ENCODE measurements at places on chromosomes 16 and 17.

DNA sequence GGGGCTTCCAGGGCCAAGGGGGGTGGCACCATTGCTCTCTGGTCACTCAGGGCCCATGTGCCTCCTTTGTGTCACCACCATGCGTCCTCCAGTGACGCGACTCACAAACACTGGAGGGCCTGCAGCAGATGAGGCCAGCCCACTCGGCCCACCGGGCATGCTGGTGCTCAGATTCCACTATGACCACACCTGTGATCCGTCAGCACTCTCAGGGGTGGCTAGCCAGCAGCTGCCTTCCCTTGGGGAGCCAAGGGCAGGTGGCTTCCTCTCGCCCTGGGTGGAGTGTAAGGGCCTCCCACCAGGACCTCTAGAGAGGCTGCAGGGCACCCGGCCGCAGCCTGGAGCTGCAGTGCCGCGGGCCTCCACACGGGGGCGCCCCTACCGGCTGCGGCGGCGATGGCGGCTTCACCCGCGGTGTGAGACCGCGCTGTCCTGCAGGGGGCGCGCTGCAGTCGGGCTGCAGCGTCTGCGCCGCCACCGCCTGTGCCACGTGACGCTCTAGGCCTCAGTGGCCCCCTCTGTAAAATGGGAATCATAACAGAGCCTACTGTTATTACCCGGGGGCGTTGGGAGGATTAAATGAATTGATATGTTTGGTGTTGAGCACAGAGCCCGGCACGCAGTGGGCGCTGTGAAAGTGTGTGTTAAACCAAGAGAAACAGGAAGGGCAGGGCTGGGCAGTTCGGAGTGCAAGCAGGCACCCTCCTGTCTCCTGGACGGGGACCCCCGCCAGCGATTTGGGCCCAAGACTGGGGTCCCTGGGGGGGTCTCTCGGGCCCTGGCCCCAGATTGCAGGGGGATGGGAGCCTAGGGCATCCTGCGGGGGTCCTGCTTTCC is 192.4 kb upstream of the GSE1 start:
- DNase-seq, result no peak

GRCh38 chr16:22948603-22949368 is 134.8 kb downstream of the HS3ST2 start:
- DNase-seq, result peak; percentile 58

DNA sequence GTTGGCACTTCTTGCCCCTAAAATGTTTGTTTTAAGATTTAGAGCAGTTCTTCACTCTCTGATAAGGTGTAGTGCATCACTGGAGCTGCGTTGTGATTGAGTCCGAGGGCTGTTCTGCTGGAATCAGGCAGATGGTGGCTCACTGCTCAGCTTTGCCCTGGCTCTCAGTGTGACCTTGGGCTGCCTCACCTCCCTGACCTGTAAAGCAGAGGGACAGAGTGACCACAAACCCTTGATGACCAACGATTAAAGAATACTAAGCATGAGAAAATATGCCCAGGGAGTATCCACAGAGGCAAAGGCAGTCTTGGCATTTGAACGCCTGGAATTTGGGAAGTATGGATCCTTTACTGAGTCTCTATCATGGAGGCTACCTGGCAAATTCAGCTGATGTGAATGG is 18.1 kb downstream of the CMIP start:
- no peak for DNase-seq

DNA sequence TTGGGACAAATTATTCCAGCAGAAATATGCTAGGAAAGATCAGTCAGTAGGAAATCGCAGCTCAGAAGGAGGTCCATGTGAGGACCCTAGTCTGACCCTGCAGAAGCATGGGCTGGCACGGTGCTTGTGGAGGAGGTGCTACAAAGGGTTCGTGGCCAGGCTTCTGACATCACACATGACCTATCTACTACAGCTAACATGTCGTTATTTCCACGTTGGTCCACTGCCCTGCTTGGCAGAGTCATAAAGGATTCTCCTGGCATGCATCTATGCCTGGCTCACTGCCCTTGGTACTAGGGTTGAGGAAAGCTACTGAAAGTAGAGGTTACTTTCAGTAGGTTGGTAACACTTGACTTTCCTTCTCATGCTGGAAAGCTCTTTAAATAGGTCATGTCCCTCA is 118.1 kb upstream of the SHISA6 start:
- DNase-seq, result no peak

- no peak for DNase-seq
Measured at GRCh38 chr17:51636291-51636690, 375.9 kb downstream of the UTP18 start.

DNA sequence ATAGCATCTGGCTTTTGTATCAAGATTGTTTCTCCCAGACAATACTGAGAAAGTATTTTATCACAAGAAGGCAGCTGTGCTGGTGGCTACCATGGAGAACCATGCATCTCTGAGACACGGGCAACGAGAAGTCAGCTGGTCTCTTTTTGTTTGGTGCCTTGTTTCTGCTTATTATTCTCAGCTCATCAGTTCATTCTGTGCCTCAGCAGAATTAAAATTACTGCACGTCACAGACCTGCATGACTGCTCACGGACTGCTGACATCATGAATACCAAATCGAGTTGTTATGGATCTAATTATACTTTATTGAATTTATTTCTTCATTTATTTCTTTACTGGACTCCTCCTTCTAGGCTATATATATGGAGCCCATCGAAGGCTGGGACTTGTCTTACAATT is 19.0 kb upstream of the PMP22 start:
- DNase-seq, result no peak

DNA sequence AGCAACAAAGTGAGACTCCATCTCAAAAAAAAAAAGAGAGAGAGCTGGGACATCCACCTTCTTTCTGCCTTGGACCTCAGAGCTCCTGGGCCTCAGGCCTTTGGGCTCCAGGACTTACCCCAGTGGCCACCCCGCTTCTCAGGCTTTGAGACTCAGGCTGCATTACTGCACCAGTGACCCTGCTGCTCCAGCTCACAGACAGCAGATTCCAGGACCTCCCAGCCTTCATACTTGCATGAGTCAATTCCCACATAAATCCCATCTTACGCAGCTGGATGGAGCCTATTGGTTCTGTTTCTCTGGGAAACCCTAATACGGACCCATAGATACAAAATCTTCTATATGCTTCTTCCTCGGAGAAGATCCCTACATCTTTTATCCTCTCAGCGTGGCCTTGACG is 2.1 kb upstream of the CEP295NL start:
- DNase-seq, result no peak

- DNase-seq, result peak; percentile 21
Measured at GRCh38 chr16:56269811-56270684, 78.8 kb downstream of the GNAO1 start.

DNA sequence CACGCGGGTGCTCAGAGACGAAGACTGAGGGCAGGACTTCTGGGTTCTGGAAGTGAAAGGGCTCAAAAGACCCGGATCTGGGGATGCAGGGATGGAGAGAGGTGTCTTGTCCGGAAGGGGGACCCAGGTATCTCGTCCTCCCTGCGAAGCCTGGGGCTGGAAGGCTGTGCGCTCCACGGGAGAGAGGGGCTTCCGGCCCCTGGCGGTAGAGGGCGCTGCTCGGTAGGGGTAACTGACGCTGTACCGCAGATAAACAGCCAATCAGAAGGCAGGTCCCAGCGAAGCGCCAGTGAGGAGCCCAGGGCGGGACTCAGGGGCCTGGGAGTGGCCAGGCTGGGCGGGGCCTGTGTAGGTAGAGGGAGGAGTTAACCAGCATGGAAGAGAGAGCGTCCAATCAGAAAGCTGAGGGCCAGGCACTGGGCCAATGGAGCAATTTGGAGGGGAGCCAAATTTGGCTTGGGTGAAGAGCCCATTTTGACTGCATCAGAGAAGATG is 804 bp downstream of the TGFB1I1 start:
- DNase-seq, result no peak

DNA sequence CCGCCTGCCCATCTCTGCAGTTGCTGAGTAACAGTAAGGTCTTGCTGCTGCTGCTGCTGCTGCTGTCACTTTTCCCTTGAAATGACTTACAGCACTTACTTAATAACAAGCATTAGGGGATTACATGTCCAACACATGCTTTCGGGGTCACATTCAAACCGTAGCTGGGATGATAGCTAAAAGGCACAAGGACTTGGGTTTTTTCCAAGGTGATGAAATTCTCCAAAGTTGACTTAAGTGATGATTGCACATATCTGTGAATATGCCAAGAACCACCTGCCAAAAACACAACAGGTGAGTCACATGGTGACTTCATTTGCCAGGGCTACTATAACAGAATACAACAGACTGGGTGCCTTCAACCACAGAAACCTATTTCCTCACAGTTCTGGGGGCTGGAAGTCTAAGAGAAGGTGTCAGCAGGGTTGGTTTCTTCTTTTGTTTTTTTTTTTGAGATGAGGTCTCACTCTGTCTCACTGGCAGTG is 121.9 kb upstream of the TNRC6C start:
- no peak for DNase-seq

GRCh38 chr17:50270435-50271362 is 3.6 kb upstream of the TMEM92 start:
- DNase-seq, result no peak

GRCh38 chr17:42748202-42748907 is 3.5 kb upstream of the EZH1 start:
- no peak for DNase-seq

GRCh38 chr17:83002118-83002805 is 77.1 kb upstream of the METRNL start:
- no peak for DNase-seq

GRCh38 chr17:64343071-64343774 is 47.4 kb downstream of the PECAM1 start:
- DNase-seq, result no peak

DNA sequence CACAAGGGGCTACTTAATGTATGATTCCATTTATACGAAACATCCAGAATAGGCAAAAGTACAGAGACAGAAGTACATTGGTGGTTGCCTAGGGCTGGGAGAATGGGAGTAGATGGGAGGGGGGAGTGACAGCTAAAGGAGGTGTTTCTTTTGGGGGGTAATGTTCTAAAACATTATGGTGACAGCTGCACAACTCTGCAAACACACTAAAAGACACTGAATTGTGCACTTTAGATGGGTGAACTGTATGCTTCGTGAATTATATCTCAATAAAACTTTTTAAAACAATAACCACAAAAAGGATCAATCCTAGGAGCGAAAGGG is 661 bp downstream of the LYRM9 start:
- no peak for DNase-seq

DNA sequence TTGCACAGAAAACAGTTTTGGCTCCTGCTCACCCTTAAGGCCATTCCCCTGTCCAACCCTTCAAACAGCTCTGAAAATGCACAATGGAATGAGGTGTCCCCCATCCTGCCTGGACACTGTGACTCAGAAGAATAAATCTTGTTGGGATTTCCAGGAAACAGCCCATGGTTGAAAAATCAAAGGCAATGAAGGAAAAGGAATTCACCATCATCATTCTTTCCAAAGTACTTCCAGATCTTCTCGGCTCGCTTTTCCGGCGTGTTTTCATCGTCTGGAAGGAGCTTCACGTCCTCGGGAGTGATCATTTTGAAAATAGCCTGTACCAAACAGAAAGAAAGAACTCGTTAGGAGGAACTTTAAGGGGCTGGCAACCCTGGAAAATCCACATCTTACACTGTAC is 4.3 kb downstream of the RCVRN start:
- no peak for DNase-seq

DNA sequence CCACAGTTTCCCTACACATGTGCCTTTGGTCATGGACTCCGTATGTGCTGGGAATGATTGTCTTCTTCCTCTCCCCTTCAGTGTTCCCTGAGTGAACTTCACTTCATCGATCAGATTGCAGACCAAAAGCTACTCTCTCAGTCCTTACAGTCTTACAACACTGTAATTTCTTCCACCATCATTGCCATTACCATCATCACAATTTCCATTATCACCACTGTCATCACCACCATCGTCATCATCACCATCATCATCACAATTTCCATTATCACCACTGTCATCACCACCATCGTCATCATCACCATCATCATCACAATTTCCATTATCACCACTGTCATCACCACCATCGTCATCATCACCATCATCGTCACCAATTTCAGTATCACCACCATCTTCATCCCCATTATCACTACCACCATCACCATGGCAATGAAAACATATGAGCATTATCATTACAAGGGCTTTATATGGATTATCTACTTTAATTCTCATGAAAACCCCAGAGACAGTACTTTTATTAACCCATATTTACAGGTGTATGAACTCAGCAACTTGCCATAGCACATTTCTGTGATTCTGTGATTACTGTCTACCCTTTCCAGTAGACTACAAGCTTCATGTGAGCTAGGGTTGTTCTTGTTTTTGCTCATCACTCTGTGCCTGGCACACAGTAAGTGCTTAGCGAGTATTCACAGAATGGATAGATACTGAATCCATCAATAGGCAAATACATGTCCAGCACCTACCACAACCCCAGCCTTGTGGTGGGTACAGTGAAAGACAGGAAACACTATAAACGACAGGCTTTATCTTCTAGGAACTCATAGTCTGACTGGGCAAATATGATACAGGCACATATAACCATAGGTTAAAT is 327.0 kb downstream of the XYLT1 start:
- DNase-seq, result no peak

- no peak for DNase-seq
Measured at GRCh38 chr17:77211681-77212080, 70.9 kb downstream of the SEC14L1 start.

DNA sequence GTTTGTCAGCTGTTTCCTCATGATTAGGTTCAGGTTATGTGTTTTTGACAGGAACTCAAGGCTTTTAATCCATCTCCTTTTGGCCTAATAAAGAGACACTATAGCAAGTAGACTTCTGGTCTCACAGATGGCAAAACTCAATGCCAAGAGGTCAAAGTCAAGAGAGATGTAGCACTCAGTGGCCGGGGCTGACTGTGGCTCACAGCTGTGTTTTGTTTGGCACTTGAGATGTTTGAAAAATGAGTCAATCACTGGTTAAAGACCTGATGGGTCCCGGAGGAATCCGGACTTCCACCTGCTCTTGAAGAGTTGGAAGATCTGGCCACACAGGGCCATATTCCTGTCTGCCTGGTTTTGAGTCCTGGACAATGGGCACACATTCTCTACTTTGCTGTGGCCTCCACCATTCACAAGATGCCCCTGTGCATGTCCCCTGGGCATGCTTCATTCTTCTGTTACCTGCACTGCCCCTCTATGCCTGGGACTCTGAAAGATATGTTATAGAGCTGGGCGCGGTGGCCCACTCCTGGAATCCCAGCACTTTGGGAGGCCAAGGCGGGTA is 210.3 kb downstream of the SNX29 start:
- no peak for DNase-seq

GRCh38 chr17:80419255-80419654 is 4.3 kb downstream of the ENDOV start:
- DNase-seq, result no peak

Data from NCI-H1417 (cell line).